Fibroblast of skin of right biceps (primary cell): ENCODE measurements at places on chromosomes 3 and 15.
A peak's percentile ranks its signal among the peaks of the same experiment; 100 is the strongest.

GRCh38 chr3:193680220-193680619 is 87.2 kb downstream of the OPA1 start:
- peak; percentile 52 for DNase-seq

DNA sequence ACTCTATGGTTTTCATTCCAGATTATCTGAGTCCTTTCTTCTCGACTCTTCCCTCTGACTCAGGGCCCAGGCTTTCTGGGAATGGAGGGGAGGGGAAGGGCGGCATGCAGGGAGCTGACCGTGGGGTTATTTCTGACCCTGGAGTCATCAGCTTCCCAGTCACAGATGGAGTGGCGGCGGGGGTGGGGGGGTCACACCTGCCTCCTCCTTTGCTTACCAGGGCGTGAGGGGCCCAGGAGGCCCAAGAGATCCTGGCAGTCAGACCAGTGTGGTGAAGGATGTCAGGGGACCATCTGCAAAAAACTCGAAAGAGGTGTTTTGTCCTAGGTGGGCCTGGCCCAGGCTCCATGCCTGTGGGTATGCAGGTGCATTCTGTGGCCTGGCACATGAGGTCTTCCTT is 996 bp upstream of the XIRP1 start:
- peak; percentile 63 for DNase-seq

DNA sequence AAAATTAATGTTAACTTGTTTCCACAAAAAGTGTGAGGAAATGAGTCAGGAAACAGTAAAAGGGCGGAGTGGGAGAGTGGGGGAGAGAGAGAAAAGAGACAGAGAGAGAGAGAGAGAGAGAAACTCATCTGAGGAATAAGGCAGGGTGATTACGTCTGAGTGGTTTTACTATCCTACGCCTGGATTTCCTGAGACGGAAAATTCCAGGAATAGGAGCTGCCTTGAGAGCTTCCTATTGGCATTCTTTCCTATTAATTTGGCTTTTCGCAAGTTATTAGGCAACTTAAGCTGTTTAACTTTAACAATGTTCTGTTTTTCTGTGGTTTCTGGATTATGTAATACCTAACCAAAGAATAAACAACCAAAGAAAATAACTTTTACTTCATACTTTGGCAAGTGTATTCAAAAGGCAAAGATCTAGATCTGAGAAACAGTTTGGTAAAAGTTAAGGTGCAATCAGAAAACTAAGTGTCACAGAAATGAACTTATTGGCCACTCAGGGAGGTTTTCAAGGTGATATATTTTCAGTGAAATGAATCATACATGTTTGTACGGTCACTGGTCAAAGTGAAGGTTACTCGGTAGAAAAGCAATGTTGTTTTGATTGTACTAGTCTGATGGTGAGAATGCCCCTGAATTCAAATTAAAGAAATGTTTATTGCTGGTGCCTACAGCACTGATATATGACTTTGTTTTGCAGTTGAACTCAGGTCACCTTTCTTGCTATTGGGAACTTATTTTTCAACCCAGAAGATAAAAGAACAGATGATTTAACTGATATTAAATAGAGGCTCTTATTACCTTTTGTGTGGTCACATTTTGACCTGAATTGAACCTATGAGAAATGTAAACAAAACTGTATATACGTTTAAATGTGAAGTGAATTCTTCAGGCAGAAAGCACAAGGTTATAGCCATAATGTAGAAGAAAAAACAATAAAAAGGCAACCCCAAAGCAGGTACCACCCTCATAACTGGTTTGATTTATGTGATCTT is 39.9 kb upstream of the TNFSF10 start:
- DNase-seq, result peak; percentile 62

DNA sequence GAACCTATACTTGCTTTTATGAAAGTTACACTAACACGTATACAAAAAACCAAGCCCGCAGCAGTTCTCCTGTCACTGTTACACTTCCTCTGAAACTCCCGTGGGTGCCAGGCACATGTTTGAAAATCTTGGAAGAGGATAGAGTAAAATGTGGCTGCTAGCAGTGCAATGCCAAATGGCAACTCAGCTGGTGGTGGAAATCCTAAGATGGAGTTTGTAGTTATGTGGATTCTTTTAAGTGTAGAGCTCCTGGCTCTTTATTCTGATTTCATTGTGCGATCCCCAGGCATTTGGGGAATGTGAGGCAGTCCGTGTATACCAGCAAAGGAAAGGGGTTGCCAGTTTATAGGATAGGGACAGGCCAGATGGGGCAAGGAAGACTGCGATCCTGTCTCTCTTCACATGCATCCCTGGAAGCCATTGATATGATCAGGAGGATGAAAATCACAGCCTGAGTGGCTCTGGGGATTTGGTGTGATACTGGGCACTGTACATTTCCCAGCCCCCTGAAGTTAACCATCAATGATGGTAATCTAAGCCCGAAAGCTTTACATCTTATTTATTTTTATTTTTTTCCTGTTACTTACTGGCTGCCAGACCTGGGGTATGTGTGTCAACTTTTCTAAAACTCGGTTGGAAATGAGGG is 1.1 kb downstream of the STAC start:
- DNase-seq, result no peak

DNA sequence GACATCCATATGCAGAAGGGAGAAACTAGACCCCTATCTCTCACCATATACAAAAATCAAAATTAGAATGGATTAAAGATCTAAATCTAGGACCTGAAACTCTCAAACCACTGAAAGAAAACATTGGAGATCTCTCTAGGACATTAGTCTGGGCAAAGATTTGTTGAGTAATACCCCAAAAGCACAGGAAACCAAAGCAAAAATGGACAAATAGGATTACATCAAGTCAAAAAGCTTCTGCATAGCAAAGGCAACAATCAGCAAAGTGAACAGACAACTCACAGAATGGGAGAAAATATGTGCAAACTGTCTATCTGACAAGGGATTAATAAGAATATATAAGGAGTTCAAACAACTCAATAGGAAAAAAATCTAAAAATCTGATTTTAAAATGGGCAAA is 54.8 kb downstream of the MYO9A start:
- no peak for DNase-seq

DNA sequence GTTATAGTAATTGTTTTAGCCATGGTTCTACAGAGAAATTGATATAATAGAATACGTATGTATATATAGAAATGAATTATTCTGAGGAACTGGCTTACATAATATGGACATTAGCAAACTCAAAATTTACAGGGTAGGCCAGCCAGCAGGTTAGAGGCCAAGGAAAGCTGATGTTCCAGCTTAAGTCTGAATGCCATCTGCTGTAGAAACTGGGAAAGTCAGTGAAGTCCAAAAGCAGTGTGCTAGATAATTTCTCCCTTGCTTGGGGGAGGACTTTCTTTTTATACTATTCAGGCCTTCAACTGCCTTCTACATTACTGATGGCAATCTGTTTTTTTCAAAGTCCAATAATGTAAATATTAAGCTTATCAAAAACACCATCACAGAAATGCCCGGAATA is 1174.7 kb downstream of the ZPLD1 start:
- DNase-seq, result no peak

DNA sequence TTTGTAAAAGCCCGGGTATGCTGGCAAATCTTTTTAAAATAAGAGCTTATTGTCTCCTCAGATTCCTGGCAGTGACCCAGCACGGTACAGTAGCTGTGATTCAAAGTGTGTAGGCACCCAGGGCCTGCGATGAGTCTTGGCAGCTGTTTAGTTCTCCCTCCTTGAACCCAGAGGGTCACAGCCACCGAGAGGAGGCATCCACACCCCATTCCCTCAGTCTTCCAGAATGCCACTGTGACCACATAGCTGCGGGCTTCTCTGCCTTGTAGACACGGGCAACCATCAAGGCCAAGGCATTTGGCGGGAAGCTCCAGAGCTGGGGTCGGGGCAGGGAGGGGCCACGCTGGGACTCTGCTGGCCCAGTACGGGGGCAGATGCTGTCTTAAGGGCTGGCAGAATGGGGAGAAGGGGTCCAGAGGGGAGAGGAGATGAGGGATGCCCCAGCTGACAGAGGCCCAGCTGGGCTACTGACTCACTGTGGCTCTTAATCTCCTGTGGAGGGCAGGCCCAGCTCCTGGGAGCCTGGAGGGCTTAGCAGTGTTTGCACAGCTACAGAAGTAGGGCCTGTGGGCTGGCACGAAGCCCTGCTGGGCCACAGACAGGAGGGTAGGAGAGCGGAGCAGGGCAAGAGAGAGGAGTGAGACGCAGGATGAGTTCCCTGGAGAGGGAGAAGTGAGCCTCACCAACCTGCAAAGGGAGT is 68.8 kb upstream of the DLG1 start:
- DNase-seq, result peak; percentile 83

DNA sequence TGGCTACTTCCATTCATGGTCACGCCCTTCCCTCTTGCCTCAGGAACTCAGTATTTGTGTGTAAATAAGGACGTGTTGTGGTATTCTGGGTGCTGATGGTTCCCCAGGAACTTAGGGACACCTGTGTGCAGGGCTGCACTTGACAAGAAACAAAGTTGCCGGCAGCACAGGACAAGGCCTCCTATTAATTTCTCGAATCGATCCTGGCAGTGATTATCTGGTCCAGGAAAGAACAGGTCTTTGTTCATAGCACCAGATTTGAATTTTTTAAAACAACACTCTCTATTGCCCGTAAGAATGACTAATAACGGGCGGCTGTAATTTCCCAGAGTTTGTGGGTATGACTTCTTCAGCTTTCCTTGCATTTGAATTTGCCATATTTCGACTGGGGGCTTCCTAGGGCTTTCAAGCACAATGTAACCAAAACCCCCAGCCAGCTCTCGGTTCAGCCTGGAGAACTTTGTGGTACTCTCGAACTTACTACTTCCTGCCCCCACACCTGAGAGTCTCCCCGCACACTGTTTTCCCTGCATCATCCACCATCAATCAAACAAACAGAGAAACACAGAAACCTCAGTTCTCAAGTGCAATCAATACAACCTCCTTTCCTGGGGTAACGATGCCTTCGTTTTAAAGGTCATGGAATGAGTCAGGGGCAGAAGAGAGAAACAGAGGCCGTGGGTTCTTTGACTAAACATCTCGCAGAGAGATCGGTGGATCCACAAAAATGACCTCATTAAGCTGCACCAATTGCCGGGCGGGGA is 241.7 kb upstream of the ICE2 start:
- DNase-seq, result no peak

DNA sequence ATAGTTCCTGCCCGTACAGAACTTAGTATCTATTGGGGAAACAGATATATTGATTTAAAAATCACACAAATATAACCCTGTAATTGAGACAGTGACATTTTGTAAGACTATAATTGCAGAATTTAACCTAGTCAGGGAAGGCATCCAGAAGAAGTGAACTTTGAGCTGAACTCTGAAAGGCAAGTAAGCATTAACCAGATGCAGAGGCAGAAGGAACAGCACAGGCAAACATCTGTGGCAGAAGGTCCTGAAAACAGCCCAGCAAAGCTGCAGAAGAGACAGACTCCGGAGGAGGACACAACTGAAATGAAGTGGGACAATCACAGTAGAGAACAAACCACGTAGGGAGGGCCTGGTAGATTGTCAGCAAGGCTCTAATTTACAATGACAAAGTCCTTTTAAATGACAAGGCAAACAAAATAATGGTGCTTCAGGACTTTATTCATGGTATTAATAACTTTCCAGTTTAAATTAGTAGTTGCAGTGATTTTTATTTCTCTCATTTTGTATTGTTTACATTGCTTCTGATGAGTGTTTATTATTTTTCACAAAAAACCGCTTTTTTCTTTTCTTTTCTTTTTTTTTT is 14.5 kb downstream of the BCL2A1 start:
- no peak for DNase-seq

- no peak for DNase-seq
These were observed 8.8 kb downstream of the SATB1 start for GRCh38 chr3:18416332-18416731.

DNA sequence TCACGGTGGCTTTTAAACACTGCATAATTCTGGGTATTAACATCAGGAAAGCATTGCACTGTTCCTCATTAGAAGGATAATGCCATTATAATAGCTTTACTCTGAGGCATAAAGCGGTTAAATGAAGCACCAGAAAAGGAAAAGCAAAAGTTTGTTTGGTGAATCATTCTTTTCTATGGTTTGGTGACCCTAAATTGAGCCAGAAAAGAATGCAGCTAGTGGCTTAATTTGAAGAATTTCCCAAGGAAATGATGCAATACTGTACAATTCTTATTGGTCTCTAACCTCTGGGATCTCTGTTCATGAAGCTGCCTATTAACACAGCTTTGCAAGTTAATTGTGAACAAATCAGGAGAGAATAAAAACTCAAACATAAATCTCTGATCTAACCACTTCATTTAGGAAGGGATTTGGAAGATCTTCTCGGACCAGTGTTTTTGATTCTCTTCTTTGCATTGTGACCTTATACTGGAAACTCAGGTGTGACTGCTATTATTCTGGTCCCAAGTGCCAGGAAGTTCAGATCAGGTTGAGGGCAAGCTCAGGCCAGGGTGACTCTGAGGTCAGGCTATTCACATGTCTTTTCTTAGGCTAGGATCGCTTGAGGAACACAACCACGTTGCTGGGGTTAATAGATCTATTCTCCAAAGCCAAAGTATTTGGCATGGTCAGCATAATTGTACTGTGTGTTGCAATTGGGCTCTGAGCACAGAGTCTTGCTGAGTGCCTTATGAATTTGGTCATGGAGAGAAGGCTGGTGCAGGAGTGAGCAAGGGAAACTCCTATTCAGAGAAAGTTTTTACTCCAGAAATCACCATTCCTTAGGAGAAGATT is 11.3 kb upstream of the DLG1 start:
- peak; percentile 98 for DNase-seq

GRCh38 chr3:149736175-149736952 is 15.9 kb downstream of the COMMD2 start:
- peak; percentile 64 for DNase-seq

DNA sequence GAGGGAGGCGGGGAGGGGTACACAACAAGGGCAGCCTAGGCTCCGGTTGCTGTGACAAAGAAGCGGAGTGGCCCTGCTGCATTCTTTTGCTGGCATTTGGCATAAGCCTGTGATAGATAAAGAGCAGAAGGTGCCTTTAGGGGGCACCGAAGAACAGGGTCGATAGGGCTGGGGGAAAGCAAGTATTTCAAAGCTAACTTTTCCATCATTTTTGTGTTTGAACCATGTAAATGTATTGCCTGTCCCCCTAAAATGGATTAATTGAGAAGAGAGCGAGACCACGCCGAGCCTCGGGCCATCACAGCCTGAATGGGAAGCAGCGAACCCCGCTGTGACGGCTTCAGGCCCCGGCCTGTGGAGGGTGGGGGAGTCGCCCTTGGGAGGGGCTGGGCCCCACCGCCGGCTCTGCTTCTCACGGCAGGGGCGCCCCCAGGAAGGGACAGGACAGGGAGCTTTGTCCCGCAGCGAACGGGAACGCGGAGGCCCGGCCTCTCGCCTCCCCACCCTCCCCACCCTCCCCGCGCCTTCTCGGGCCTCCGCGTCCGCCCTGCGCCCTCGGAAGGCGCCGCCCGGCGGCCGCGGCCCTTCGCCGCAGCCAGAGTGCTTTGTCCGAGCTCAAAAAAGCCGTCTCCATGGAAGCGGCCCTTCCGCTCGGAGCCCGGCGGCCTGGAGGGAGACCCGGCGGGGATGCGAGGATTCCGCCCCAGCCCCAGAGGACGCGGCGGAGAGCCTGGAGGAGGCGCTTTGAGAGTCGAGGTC is 32.4 kb upstream of the ALDH1L1 start:
- DNase-seq, result peak; percentile 60

DNA sequence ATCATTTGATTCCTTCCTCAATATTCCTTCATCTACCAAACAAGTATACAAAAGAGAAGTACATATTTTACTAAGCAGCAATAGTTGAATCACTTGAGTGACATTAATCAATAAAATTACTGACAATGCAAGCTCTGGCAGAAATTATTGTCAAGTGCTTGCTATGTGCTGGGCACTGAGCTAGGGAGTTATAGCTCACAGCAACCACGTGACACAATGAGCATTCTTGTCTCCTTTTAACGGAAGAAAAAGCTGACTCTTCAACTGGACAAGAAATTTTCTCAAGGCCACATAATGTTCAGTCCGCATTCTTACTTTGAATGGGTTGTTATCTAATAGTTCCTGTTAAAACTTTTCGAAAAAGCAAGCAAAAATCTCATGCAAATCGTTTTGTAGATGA is 500.1 kb downstream of the PYDC2 start:
- no peak for DNase-seq
